Activated CD4-positive, alpha-beta T cell treated with anti-CD3 and anti-CD28 coated beads, Interleukin-2, amount 10 ng/mL, durations not matched to agents 7 days and 5 days (primary cell): ENCODE measurements at places on chromosomes 12 and 14. TPM values are rescaled to one million over a fixed set of nuclear protein-coding genes. Genes with fewer than 3 reads are reported as not detected.

DNA sequence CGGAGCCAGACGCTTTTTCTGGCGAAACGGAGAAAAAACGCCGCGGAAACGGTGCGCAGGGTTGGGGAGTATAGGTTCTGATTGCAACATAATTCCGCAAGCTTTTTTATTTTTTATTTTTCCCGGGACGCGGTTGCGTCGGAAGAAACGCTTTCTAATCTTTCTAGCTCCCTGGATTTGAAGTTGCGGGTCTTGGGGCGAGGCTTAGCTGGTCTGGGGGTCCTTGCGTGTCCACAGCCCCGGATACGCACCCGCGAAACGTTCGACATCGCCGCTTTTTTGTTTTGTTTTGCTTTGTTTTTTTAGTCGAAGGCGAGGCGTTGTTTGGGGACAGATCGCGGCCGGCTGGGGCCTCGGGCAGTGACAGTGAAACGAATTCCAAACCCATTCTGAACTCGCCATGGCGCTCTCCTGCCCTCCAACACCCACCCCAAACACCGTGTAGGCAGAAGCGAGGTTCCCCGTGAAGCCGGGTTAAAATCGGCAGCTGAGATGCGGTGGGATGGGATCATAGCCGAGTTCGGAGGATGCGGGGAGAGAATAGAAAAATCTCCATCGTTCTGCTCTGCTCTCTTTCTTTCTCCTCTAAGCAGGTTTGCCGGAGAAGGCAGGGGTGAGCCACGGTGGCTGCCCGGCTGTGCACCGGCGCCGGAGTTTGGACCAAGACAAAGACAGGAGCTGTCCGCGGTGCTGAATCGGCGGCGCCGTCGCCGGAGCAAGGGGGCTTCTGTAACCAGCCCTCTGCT is 8.1 kb upstream of the LHX5 start:
- peaks cover 5% of the 10 kb centered on the region for H3K4me1 ChIP-seq
- peak; percentile 57 for DNase-seq
- peaks cover 6% of the 10 kb centered on the region for H3K36me3 ChIP-seq
- H3K4me3 ChIP-seq = peak overlapping the region; percentile 57
- peak overlapping the region; percentile 81 for H3K27ac ChIP-seq

DNA sequence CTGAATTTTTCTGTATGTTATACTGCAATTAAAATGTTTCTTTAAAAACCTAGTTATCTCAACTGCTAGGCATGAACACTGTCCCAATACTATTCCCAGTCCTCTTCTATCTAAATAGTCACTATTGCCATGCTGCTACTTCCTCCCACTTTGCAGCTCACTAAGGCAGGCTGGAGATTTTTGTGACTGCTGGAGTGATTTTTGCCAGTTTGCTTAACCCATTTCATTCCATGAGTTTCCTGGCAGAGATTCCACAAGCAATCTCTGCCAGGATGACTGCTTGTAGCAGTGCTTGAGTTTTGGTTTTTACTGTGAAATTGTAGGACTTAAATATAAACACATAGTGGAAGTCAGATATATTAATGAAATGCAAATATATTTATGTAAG is 80.8 kb downstream of the BHLHE41 start:
- no peaks in the 10 kb centered on the region for H3K36me3 ChIP-seq
- H3K27me3 ChIP-seq = peaks cover 7% of the 10 kb centered on the region
- H3K27ac ChIP-seq = no peak overlapping the region
- no peak for DNase-seq
- no peaks in the 10 kb centered on the region for H3K4me1 ChIP-seq

GRCh38 chr12:9710584-9711375 is 22.1 kb downstream of the CLECL1 start:
- no peaks in the 10 kb centered on the region for H3K27me3 ChIP-seq
- no peak for DNase-seq
- peaks cover 42% of the 10 kb centered on the region for H3K4me1 ChIP-seq
- peaks cover 44% of the 10 kb centered on the region for H3K36me3 ChIP-seq

- H3K4me3 ChIP-seq = peak within 1 kb of the TSS; percentile 84
- DNase-seq = peak; percentile 48
- H3K27me3 ChIP-seq = no peaks in the 10 kb centered on the region
- peaks cover 8% of the 10 kb centered on the region for H3K36me3 ChIP-seq
Observed at GRCh38 chr12:6927379-6928021, at the start of gene ATN1. Gene ATN1 (plus strand): TSS chr12:6927959. CDS start chr12:6934002, 6,043 bp downstream.

DNA sequence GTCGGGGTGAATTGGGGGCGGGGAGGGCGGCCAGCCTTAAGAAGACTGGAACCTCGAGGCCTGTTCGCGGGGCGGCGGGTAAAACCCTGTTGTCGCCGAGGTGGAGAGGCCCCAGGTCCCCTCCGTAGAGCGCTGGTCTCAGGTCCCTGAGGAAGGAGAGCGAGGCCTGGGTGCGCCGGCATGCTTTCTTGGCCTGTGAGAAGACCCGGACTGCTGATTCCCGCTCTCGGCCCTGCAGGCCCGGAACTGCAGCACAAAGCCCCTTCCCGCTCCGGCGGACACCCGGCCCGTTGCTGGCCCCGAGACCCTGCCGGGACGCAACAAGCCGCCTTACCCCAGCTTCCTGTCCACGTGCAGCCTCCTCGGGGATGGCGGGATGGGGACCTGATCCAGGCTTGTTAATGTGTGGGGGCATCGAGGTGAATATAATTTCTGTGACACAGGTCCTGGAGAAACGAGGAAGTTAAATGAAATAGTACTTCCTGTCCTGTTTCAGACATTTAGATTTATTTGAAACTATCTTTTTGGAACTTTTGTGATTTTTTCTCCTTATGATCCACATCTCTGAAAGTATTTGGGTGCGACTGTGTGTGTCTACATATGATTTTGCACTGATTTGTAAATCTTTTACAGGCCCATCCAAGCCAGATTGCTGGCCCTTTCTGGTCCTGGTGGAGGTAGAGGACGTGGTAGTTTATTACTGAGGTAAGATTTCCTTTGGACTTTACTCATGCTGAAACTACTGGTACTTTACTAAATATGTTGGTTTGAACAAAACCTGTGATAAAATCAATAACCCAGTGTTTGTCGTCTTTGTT is 600 bp downstream of the PNN start:
- peaks cover 46% of the 10 kb centered on the region for H3K4me1 ChIP-seq
- no peak for DNase-seq
- peak overlapping the region; percentile 89 for H3K4me3 ChIP-seq
- no peaks in the 10 kb centered on the region for H3K27me3 ChIP-seq

DNA sequence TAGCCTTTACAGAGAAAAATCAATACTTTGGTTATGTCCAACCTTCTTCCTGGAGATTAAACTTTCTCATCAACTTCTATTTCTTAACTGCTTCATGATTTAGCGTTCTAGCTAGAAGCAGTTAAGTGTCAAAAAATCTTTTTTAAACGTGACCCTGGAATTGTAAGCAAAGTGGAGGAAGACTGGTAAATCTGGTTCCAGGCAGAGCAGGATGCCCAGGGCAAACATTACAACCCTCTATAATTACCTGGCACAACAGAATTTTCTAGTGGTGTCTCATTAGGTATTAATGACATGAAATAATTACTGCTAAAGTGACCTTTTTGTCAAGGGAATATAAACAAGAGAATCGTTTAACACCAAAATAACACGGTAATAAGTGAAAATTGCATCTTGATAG is 320.8 kb downstream of the MED13L start:
- H3K4me1 ChIP-seq = peaks cover 15% of the 10 kb centered on the region
- no peaks in the 10 kb centered on the region for H3K27me3 ChIP-seq
- H3K4me3 ChIP-seq = no peak overlapping the region
- peaks cover 19% of the 10 kb centered on the region for H3K36me3 ChIP-seq
- no peak for DNase-seq

SPATA7 gene
- 4.4 TPM for total RNA-seq

GLIPR1L2 gene
- total RNA-seq = 0.75 TPM

DNA sequence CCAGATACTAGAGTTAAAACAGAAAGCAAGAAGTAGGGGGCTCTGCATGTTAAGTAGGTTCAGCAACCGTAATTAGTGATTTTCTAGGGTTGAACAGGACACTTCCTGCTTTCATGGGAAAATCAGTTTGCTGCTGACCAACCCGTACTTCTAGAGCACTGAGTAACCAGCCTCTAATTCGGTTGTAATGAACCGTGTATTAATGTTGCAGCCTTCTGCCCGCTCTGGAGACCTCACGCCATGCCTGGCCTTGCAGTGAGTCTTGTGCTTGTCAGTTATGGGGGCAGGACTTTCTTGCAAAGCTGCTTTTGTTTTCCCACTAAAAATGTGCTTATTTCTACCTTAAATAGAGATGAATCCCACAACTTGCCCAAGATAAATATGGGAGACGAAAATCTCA is 89.6 kb downstream of the TMEM132C start:
- no peak overlapping the region for H3K4me3 ChIP-seq
- H3K4me1 ChIP-seq = no peaks in the 10 kb centered on the region
- H3K36me3 ChIP-seq = no peaks in the 10 kb centered on the region

GRCh38 chr14:72155379-72155993 is 223.3 kb downstream of the RGS6 start:
- H3K4me1 ChIP-seq = no peaks in the 10 kb centered on the region
- no peak overlapping the region for H3K27ac ChIP-seq
- DNase-seq = no peak
- H3K4me3 ChIP-seq = no peak overlapping the region
- H3K27me3 ChIP-seq = peaks cover 10% of the 10 kb centered on the region

PSMD9 gene
- total RNA-seq = 62.0 TPM

DNA sequence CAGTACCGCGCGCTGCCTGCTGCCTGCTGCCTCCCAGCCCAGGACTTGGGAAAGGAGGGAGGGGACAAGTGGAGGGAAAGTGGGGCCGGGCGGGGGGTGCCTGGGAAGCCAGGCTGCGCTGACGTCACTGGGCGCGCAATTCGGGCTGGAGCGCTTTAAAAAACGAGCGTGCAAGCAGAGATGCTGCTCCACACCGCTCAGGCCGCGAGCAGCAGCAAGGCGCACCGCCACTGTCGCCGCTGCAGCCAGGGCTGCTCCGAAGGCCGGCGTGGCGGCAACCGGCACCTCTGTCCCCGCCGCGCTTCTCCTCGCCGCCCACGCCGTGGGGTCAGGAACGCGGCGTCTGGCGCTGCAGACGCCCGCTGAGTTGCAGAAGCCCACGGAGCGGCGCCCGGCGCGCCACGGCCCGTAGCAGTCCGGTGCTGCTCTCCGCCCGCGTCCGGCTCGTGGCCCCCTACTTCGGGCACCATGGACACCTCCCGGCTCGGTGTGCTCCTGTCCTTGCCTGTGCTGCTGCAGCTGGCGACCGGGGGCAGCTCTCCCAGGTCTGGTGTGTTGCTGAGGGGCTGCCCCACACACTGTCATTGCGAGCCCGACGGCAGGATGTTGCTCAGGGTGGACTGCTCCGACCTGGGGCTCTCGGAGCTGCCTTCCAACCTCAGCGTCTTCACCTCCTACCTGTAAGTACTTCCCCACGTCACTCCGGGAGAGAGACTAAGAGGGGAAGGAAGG is at the start of gene LGR5:
TSS of gene LGR5 (plus strand) at position 186 of the 732 bp plus-strand sequence. CDS start at position 469, 283 bp downstream.
- peaks cover 23% of the 10 kb centered on the region for H3K4me1 ChIP-seq
- no peak for DNase-seq
- H3K36me3 ChIP-seq = peaks cover 2% of the 10 kb centered on the region
- peak within 1 kb of the TSS; percentile 57 for H3K4me3 ChIP-seq
- H3K27ac ChIP-seq = peak within 1 kb of the TSS; percentile 79

DNA sequence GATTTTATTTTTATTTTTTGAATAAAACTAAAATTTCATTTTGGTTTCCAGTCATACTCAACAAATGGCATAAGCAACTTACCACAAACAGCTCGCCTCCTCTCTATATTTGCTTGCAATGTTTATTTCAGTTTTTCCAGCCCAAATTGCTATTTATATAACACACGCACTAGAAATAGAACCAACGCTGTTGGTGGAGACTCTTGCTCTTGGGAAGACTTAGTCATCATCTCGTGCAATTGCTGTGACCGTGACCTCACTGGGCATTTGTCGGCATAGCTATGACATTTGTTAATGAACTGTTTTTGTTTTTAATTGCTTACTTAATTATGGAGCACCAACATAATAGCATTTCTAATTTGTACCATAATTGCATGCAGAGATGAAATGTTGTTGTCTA is 153.1 kb upstream of the OTX2 start:
- H3K27ac ChIP-seq = no peak overlapping the region
- H3K4me3 ChIP-seq = no peak overlapping the region
- no peaks in the 10 kb centered on the region for H3K4me1 ChIP-seq
- no peak for DNase-seq
- no peaks in the 10 kb centered on the region for H3K36me3 ChIP-seq

DNA sequence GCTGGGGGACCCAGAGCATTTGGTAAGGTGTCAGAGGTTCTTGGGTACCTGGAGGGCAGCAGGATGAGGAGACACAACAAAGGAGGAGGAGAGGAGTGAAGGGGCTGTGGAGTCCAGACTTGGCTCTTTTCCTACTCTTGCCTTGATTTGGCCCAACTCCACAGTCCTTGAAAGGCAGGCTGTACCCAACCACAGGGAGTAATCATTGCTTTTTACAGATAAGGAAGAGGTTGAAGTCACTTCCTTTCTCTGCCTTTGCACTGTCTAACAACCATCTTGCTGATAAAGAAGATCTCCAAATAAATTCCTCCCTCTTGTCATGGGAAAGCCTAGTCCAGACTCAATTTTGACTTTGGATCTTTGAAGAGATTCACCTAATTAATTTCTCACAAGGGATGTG is 226.8 kb upstream of the HMGA2 start:
- DNase-seq = no peak
- H3K27me3 ChIP-seq = peaks cover 27% of the 10 kb centered on the region
- no peak overlapping the region for H3K27ac ChIP-seq
- H3K4me1 ChIP-seq = peaks cover 1% of the 10 kb centered on the region
- no peak overlapping the region for H3K4me3 ChIP-seq
- H3K36me3 ChIP-seq = no peaks in the 10 kb centered on the region

RNASE1 gene
- not detected for total RNA-seq
